ENCODE measurements at places on chromosomes 6 and 20. TPM values are rescaled to one million over a fixed set of nuclear protein-coding genes. Genes with fewer than 3 reads are reported as not detected.

DNA sequence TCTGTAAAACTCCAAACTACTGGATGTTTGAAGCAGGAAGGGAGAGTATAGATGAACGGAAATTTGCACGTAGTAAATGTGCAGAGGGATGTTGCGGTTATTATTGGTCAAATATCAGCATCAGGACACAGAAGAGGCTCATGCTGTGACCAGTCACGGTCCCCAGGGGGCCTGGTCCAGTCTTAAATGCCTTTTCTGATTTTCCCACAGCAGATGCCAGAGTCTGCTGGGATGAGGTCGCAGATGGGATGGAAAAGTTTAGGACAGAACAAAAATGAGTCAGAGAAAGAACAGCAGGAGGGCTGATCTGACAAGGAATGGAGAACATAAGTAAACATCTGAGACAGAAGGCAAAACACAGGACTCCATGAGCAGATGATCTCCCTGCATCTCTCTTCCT, 11.7 kb upstream of the SIRPG start:
- no peak for DNase-seq

- DNase-seq, result no peak
Observed at GRCh38 chr20:63238031-63238430, 2.3 kb downstream of the BIRC7 start.

DNA sequence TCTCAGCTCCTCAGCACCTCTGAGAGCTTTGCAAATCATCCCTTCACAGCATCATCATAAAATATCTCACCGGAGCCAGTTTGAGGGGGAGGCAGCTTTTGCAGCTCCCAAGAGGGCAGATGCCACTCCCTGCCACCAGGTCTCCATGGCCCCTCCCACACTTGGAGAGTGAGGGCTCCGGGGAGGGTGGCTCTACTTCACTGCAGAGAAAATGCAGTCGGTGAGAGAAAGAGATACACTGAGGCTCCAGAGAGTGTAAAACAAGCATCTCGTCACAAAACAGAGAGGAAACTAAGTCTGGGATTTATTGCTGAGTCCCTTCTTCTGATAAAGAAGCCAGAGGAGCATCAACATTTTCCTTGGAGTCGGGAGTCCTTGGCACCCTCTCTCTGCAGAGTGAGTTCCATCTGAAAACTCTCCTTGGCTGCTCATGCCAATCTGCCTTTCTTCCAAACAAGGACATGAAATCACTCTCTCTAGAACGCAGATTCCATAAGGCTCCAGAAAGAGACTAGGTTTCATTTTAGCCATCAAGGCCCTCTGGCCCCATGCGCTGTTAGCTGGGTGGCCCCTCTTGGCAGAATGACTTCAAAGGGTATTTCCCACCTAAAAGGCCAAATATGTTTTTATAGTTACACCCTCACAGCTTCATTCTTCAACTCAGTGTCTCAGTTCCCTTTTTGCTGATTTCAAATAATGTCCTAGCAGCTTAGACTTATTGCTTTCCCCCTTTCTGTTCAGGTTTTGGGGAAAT, 70.6 kb upstream of the F13A1 start:
- DNase-seq, result no peak

GRCh38 chr20:62644802-62645496, 2.6 kb downstream of the SLCO4A1 start:
- no peak for DNase-seq

GRCh38 chr6:82216549-82216948, 31.0 kb downstream of the IBTK start:
- DNase-seq, result no peak

GRCh38 chr20:41344477-41344876, 3.9 kb downstream of the LPIN3 start:
- no peak for DNase-seq

- peak; percentile 50 for DNase-seq
Observed at GRCh38 chr6:72363844-72364740, 257.8 kb upstream of the KCNQ5 start.

GRCh38 chr6:118677193-118677592, 25.8 kb upstream of the CEP85L start:
- DNase-seq, result no peak

DNA sequence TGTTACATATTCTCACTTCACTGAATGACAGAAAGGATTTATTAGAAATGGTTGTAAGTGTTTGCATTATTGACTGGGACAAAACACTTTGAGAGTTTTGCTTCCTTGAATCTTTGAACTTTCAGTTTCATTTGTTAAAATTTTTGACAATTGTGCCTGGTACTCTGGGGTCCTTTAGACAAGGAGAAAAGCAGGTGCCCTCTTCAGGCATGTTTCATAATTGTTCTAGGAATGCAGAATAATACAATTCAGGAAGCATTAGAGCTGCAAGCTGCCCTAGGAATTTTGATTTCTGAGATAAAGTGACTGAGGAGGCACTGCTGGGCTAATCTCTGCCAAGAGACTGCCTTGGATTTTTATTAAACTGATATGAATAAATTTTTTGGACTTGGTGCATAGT, 49.7 kb downstream of the TOP1 start:
- no peak for DNase-seq

GRCh38 chr6:23522792-23523547, 603.0 kb upstream of the NRSN1 start:
- no peak for DNase-seq

DNA sequence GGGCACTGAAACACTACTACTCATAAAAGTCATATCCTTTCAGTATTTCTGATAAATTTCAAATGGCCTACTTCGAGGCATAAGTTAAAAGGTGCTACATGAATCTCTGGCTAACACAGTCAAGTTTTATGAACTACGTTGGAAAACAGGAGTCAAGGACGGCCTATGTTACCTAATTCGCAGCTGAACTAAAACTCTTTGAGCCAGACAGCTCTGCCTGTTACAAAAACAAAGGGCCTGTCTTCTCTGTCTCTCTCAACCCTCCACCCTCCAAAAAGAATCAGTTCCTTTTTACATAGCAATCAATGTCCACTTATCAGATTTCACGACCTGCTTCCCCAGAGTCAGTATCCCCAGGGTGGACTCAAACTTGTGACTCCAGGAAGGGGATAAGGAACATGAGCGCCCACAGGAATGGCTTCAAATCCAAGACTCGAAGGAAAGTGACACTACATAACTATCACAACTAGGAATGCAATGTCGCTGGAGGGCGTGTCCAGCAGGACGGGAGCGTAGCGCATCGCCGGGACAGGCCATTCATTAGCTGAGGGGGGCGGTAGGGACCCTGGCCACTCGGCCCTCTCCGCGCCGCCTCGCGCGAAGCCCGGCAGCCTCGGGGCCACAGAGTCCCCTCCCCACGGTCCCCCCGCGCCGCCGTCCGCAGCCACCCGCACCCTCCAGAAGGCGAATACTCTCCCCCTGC, 591 bp downstream of the IBTK start:
- DNase-seq, result peak; percentile 73

DNA sequence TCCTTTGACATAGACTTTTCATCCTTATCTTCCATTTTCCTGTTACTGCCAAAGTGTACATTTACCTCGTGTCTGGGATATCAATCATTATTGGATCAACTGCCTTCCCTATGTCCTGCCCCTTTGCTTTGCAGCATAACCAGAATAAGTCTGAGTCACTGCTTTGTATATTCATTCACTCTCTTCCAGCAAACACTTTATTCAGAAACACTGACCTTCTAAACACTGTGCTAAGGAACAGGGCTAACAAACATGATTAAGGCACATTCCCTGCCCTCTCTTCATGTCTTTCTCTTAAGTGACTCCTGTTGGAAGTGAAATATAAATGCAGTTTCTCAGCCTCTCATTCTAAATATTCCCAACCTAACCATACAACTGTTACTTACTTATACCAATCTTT, 66.9 kb downstream of the COL19A1 start:
- no peak for DNase-seq

- DNase-seq, result no peak
Observed at GRCh38 chr20:64063389-64064144, 569 bp downstream of the TCEA2 start.

GRCh38 chr6:36772397-36772796, 66.8 kb downstream of the CPNE5 start:
- no peak for DNase-seq

DNA sequence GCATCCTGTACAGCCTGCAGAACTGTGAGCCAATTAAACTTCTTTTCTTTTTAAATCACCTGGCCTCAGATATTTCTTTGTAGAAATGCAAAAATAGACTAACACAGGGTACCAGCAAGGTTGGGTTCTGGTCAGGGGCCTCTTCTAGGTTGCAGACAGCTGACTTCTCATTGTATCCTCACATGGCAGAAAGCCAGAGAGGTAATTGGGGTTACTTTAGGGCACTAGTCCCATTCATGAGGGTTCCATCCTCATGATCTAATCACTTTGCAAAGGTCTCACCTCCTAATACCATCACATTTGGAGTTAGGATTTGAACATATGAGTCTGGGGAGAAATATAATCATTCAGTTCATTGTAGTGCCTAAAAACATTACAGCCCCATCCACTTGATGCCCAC, 101.5 kb downstream of the LCA5 start:
- DNase-seq, result no peak

GRCh38 chr6:82371799-82372546, 8.4 kb downstream of the TPBG start:
- no peak for DNase-seq

DNA sequence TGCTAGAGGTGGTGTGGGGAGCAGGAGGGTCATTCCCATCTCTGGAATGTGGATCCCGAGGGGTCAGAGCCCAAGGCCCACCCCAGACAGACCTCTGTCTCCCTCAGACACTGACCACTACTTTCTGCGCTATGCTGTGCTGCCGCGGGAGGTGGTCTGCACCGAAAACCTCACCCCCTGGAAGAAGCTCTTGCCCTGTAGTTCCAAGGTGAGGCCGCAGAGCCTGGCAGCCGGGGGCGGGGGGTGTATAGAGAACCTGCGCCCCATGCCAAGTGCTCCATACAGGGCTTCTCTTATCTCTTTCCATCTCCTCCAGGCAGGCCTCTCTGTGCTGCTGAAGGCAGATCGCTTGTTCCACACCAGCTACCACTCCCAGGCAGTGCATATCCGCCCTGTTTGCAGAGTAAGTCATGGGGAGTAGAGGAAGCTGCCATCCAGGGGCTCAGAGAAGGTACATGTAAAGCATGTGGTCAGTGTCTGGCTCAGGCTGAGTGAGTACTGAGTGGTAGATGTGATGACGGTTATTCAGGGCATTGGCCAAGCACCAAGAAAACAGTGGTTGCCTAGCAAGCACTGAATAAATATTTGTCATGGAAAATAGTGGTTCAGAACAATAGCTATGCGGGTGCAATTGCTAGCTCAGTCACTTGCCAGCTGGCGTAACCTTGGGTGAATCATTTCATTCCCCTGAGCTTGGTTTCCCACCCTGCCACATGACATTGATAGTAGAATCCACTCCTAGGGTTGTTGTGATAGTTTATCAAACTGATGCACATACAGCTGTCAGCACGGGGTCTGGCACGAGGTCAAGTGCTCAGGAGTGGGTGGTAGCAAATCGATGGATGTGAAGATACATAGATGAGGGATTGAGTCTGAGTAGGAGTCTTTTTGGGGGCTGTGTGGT, 3.5 kb downstream of the PIGT start:
- DNase-seq, result no peak

DNA sequence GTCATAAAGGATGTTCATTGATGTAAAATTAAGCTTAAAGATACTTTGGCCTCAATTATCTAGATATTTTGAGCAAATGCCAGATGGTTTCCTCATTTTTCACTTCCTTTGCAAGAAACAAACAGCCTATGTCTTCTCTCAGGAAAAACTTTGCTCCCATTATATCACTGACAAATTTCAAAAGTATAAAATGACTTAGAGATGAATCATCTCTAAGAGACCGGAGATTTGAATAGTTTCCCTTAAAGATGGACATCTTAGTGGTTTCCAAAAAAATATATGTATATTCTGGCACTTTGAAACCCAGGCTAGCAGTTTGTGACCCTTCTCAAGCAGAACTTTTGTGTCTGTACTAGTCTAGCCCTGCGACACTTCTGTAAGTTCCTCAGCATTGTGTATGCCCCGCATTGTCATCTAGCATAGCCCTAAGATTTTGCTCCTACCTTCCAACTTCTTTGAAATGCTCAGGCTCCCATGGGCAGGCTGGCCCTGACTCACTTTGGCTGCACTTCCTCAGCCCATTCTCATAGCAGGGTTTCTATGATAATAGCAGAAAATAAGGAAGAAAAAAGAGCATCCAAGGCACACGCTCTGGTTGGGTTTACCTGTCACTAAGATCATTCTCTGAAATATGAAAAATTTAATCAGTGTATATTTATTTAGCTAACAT, 25.7 kb upstream of the POU3F2 start:
- no peak for DNase-seq

DNA sequence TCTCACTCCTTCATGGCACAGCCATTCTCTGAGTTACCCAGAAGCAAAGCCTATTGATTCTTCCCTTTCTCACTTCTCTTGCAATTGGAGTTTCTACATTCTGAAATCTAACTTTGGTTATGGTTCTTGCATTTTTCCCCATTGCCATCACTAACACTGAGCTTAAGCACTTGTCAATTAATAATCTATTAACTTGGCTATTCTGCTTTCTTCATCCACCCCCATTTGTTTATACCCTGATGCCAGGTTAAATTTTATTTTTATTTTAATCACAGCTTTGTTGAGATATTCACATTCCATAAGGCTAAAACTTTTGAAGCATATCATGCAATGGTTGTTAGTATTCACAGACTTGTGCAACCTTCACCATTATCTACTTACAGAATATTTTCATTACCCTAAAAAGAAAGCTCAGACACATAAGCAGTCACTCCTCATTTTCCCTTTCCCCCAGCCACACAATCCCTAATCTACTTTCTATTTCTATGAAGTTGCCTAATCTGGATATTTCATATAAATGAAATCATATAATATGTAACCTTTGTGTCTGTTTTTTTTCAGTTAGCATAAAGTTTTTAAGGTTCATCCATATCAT, 222.3 kb downstream of the UBE3D start:
- no peak for DNase-seq

DNA sequence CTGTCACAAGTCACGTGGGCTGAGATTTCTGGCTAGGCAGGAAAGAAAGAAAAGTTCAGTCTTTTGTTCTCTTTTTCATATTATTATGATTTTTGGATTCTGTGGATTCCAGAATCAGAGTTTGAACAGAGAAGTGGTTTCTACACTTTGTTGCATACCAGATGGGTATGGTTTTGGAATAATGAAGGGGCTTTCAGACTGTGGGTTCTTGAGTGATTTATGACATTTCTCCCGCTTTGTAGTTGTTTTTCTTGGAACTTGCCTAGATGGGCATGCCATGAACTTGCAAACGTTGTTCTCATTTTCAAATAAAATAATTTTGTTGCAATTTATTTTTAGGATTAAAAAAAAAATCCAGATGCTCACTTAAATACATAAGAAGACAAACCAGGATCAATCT, 34.4 kb downstream of the CBFA2T2 start:
- DNase-seq, result no peak

GRCh38 chr6:22043284-22043962, 253.4 kb downstream of the PRL start:
- no peak for DNase-seq

GRCh38 chr6:15427331-15428070, 181.6 kb downstream of the JARID2 start:
- DNase-seq, result no peak

GRCh38 chr6:139270249-139270648, 21.5 kb downstream of the TXLNB start:
- no peak for DNase-seq

The SOBP gene
- total RNA-seq, result 5.0 TPM

The SLC32A1 gene
- not detected for total RNA-seq

The AIF1 gene
- 57.5 TPM for total RNA-seq

The SAMD5 gene
- total RNA-seq, result under 0.01 TPM

The IP6K3 gene
- total RNA-seq, result 42.6 TPM

The FNDC1 gene
- total RNA-seq, result not detected

The LIN28B gene
- total RNA-seq, result 62.0 TPM

The CST5 gene
- not detected for total RNA-seq

The SSTR4 gene
- total RNA-seq, result not detected

The EEF1A2 gene
- 58.1 TPM for total RNA-seq

The TP53TG5 gene
- total RNA-seq, result not detected

The NFATC2 gene
- 0.12 TPM for total RNA-seq

The GLP1R gene
- not detected for total RNA-seq

The TMC2 gene
- not detected for total RNA-seq
